ENCODE measurements at places on chromosomes 7 and 10.
A peak's percentile ranks its signal among the peaks of the same experiment; 100 is the strongest.

DNA sequence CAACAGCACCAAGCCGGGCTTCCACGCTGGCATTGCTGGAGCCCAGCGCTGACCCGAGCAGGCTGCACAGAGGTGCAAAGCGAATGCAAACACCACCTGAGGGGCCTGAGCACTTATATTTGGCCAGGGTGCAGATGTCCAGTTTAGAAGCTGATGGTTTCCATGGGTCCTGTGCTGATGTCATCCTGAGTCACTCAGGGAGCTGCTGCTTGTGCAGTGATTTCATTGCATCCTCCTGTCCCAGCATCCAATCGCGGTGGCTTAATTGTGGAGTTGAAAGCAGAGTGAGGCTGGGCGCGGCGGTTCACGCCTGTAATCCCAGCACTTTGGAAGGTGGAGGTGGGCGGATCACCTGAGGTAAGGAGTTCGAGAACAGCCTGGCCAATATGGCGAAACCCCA lies 410.2 kb upstream of the KLF6 start:
- no peak for DNase-seq

- peak; percentile 44 for DNase-seq
Observed at GRCh38 chr7:140316165-140316661, 82.1 kb downstream of the SLC37A3 start.

- DNase-seq, result no peak
Observed at GRCh38 chr7:87330942-87331341, 14.5 kb upstream of the CROT start.

DNA sequence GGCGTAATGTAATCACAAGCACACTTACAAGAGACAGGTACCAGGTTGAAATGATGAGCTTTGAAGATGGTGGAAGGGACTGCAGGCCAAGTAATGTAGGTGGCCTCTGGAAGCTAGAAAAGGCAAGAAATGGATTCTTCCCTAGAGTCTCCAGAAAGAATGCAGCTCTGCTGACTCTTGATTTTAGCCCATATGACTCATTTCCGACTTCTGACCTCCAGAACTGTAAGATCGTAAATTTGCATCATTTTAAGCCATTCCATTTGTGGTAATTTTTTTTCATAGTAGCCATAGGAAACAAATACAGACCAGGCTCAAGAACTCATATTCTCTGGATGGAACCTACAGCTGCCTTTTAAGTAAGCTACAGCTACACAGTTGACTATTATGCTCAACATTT lies 315.5 kb downstream of the MAGI2 start:
- peak; percentile 33 for DNase-seq

GRCh38 chr10:59694936-59695335 lies 14.7 kb downstream of the SLC16A9 start:
- no peak for DNase-seq

- no peak for DNase-seq
Observed at GRCh38 chr10:47264797-47265281, 35.2 kb upstream of the GDF10 start.

DNA sequence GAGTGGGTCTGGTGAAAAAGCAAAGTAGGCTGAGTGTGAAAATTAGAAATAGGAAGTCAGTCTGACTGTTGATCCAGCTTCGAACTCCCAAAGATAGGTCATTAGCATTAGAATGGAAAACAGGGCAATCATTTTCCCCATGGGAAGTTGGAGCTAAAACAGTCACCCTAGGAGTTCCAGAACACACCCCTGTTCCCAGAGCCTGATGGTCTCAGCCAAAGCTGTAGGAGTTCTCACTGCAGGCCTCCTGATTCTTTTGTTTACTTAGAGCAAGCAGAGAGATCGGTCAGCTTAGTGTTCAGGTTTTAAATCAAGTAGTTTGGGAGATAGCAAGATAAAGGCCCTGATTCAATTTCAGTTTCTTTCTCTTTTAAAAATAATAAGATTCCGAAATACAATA lies 28.8 kb upstream of the JCAD start:
- no peak for DNase-seq

GRCh38 chr7:37497576-37497975 lies 48.9 kb upstream of the ELMO1 start:
- no peak for DNase-seq

DNA sequence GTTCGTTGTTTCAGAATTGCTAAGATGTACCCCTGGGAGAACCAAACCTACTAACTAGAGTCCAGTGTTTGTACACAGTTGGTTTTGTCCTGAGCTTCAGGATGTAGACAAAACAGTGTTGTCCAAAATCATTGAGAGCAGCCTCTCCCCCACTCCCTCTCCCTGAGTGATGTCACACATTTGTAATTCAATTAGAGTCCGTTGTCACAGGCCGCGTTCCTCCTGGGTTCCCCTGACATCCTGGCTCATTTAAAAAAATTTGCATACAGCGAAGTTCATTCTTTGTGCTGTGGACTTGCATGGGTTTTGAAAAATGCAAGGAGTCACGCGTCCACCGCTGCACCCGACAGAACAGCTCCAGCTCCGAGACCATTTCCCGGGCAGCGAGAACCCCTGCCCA lies 10.3 kb downstream of the GRIFIN start:
- no peak for DNase-seq

DNA sequence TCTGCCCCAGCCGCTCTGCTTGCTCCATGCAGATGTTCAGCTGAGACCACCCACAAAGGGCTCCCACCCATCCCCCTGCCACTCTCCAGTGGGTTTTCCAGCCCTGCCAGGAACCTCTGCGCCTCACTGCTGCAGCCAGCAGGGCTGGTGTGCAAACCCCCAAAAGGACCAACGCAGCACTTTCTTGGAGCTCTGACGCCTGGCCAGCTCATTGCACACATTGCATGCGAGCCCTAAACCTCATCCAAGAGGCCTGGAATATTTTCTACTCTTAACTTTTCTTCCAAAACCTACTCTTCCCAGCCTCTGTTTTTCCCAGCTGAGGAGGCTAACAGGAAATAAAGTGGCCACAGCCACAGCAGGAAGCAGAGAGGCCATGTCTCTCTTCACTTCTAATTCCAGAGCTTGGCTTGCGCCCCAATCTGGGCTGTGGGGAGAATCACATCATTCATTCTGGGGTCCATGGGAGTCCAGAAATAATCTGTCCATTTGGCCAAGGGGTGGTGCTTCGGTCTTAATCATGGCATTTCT lies 4.6 kb upstream of the FAM170B start:
- DNase-seq, result peak; percentile 47

DNA sequence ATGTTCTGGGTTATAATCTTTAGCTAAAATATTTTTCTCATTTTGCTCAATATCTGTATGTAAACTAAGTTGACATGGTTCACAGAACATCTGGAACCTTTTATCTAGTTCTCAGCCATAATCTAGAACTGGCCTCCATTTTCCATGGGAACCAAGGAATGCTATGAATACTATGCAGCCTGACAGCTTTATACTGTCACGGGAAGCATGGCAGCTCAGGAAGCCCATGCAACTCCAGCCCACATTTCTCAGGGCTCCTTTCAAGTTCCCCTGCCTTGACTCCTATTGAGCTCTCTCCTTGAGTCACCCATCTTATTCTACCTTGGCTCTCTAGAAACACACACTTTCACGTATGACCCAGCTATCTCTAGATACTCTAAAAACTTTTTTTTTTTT lies 36.6 kb upstream of the PRKAR2B start:
- no peak for DNase-seq

DNA sequence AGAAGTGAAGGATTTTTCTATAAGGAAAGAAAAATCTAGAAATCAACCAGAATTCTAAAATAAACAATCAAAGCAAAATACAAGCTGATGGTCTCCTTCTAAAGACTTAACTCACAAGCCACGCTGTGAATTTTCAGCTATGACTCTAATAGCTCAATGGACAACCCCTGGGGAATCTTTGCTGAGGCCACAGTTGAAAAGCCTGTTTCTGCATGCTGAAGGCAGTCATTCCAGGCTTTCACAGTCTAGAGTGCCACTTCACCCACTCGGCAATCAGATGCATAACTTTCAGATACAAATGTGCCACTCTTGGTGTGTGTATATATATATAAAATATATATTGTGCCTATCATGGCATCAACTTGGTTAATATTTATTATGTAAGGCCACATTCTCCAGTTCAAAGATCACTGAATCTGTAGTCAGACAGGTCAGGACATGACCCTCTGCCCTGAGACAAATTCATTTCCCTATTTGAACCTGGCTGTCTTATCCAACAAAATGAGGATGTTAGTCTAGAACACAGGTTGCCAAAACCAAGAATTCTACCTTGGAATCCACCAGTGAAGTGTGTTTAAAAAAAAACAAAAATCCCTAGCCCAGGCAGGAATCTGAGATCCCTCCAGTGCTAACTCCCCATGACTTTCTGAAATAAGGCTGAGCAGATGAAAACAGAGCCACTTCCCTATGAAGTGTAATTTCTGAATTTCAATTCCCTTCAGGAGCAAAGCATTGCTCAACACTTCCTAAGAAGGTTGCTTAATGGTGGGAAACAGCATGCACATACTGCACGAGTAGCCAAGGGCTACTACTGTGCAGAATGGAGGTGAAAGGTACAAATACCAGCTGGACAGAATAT lies 9.9 kb downstream of the LIPA start:
- DNase-seq, result no peak

- DNase-seq, result no peak
Observed at GRCh38 chr7:127628445-127628844, 10.5 kb upstream of the PAX4 start.

DNA sequence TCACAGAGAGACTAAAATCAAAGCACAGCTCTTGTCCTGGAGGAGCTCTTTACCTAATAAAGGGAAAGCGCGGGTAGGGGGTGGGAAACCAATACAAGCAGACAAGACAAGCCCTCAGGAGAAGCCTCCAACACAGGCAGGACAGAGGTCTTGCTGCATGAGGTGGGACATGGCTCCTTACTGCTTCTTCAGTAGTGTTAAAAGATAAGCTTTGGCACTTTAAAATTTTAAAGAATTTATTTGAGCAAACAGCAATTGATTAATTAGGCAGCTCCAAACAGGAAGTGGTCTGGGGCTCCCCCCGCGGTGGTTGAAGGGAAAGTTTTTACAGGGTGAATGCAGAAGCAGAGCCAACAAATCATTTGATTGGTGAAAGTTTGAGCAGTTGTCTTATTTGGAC lies 50.3 kb upstream of the MACC1 start:
- DNase-seq, result no peak

DNA sequence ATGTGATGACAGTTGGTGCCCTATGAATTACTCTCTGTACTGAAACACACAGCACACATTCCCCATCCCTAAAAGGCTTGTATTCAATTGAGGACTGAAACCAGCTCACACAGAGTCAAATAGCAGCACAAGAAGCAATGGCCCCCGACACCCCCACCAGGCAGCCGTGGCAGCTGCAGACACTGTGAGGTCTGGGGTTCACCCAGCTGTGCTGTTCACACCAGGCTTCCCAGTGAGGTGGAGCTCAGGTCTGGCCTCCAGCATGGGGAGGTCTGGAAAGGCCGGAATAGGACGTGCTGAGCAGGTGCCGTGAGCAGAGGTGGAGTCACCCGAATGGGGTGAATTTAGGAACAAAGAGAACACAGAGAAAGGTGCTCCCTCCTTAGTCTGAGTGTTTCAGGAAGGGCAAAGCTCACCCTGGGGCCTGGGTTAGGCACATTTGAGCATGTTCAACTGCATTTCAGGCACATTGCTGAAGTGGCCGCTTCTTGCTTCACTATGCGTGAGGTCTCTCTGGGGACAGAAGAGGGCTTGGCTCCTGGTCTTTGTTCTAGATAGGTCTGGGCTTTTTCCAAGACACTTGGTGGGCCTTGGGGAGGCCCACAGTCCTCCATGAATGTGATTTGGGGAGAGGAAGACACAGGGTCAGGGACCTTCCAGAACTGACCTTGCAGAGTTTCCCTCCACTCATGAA lies 41.1 kb downstream of the C10orf120 start:
- DNase-seq, result no peak

DNA sequence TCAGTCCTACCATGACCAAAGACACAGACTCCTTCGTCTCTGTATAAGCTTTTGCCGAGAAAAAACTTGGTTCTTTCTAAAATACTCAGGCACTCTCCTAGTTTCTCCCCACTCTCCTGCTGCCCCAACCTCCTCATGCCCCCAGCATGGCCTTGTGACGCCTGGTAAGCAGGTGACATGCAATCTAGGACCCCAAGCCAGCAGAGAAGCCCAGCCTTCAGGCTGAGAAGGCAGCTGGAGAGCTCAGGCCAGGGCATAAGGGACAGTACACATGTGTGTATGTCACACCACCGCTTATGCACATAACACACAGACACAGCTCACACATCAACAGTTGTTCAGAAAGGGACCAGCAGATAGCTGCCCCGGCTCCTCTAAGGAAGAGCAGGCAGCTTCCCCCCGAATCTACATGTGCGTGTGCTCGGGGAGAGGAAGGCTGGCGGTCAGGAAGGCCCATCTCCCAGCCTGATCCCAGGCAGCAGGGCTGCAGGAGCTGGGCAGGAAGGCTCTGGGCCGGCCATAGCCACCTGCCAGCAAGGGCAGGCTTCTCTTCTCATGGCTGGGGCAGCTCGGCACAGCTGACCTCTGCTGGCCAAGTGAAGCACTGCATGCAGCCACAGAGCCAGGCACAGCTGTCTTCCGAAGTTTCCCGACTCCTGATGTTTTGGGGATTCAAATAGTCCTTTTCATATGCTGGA lies 8.5 kb downstream of the DDX56 start:
- no peak for DNase-seq

DNA sequence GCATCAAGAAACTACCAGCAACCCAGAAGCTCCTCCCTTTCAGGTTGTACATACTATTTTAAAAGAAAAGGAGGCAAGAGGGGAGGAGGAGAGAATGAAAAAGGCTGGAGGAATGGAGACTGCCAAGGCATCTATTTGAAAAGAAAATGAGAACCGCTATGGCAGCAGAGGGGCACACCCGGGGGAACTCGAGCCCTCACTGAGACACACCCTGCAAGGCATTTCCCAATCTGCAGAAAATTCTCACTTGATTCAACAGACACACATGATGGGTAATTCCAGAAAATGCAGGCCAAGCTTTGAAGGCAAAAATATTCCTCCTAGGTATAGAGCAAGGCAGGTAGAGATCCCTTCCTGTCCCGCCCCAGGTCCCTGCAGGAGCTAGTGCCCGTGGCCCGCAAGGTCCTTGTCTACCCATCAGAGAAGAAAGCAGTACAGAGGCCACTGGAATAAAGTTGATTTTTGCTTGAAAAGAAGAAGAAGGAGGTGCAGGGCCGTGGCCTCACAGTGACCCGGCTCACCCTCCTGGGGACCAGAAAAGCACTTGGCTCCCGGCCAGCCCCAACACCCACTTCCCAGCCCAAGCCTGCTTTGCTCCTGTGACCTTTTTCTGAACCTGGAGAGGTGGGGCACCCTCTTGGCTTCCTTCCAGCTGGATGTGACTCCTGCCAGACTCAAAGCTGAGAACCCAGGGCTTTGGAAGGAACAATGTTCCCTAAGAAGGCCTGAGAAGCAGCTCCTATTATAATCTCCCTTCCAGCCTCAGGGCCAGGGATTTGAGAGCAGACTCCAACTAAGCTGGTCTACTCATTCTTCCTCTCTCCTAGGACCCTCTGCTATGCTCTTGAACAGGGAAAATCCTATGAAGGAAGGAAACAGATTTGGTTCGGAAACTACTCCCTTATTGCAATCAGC lies 6.2 kb upstream of the PIK3CG start:
- DNase-seq, result no peak

GRCh38 chr10:21069929-21070700 lies 173.0 kb upstream of the NEBL start:
- DNase-seq, result no peak

- DNase-seq, result no peak
Observed at GRCh38 chr7:41339913-41340676, 362.8 kb downstream of the INHBA start.
